GDM1 (cell line): ENCODE measurements at places on chromosomes 2 and 18.

DNA sequence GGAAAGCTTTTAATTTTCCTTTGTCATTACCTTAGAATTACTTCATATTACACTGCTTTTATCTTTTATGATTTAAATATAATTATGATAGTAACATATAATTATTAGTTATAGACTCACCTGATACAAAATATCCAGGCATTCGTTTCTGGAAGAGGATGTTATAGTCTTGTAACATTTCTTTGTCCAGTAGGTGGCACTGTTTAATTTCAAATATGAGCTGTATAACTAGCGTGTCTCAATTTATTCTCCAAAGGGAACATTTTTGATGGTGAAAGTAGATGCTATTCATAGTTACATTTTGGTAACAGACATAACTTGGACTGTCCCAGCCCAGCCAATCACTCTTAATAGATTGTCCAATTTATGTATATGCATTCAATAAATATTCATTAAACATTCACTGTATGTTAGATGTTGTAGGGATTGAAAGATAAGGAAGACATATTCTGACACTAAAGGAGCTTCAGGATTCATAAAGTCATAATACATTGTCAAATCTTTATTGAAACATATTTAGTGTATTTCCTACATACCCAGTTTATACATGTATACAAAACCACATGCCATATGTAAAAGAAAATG, 19.2 kb downstream of the DAW1 start:
- no peak for DNase-seq

DNA sequence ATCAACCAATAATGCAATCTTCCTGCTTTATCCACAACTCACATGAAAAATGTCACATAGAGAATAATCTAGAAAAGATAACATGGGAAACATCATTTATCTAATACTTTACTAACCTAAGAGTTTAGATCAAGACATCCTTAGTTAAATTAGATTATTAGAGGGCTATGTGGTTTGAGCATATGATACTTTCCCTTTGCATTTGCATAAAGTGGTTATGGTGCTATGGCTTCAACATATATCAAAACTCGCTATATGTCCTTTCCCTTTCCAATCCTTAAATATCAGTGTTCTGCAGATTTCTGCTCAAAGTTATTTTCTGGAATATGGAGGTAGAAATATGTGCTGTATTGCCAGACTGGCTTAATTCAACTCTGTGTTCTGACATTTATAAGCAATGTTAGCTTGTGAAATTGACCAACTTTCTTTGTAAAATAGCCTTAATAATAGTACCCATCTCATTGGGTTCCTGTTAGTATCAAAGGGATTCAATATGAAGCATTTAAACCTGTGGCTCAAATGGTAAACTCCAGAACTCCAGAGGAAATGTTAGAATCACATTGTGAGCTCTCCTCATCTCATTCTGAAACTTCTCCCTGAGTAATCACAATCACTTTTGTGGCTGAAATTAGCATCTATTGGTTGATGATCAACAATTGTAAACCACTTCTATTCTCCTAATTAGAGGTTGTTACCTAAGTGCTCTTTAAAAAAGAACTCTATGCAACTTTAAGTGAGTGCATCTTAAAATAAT, 1089.9 kb upstream of the SLC39A10 start:
- DNase-seq = no peak

DNA sequence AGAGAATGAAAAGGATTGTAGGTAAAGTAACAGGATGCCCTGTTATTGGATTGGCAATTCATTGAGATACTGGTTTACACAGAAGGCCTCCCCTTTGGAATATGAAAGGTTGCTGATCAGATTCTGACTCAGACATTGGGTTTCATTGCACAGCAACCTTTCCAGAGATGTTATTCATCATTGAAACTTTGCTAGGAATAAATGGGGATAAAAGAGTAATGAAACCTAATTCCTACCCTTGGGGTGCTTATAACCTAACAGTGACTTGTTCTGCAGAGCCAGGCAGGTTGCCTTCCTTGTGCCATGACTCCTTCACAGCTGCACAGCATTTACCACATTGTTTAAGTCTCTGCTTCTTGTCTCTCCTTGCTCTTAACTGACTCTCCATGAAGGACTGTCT, 5.0 kb downstream of the NAB1 start:
- DNase-seq = no peak

GRCh38 chr18:48632676-48633257, 93.9 kb downstream of the CTIF start:
- DNase-seq = no peak

- no peak for DNase-seq
Observed at GRCh38 chr2:180535289-180535688, 445.1 kb upstream of the UBE2E3 start.

DNA sequence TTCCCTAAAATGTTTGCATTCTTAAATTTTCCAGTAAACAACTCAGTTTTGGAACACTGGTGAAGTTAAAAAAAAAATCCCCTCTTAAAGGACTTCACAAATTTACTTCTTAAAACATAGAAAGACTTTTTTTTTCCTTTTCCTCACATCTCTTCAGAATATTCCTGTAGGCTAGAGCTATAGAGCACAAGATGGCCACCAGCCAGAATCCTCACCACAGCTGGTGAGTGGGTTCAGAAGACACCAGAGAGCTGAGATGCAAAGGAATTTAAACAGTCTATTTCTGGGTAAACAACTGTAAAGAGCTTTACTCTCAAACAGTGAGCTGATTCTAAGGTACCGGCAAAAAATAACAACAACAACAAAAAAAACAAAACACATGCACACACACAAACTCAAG, 252.8 kb downstream of the LRP1B start:
- no peak for DNase-seq

DNA sequence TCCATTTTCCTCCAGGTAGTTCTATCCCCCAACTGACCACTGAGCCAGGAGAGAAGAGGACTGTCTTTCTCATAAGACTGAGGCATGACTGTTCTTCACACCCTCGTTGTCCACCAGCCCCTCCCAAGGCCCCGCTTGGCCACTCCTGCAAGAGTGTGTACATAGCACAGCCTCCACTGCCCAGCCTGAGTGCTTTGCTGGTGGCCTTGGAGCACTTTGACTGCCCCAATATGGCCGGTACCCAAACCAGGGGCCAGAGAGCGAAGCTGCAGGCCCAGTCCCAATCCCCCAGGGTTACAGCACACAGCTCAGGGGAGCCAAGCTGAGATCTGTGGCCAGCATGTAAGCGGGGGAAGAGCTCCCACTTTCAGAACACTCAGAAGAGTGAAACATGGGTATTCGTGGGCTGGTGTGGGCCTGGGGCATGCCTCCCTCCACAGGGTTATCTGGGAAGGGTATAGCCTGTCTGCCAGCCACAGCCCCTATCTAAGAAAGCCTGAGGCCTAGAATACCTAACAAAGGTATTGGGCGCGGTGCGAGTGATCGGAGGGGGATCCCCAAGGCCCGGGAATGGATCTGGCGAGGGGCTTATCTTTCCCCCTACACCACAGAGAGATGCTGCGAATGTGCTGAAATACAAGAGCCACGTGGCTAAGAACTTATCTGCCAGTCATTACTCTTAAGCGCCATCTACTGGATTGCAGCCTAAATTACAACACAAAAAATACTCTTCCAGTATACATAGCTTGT, 163.8 kb downstream of the WDPCP start:
- no peak for DNase-seq
